ENCODE measurements at places on chromosomes 16 and 17. TPM values are rescaled to one million over a fixed set of nuclear protein-coding genes. Genes with fewer than 3 reads are reported as not detected.
A peak's percentile ranks its signal among the peaks of the same experiment; 100 is the strongest.

The DVL2 gene
- 7.9 TPM for polyA plus RNA-seq

The CD300LB gene
- polyA plus RNA-seq, result not detected

- DNase-seq, result no peak
These were observed 29.6 kb upstream of the ASGR2 start for GRCh38 chr17:7144213-7144612.

DNA sequence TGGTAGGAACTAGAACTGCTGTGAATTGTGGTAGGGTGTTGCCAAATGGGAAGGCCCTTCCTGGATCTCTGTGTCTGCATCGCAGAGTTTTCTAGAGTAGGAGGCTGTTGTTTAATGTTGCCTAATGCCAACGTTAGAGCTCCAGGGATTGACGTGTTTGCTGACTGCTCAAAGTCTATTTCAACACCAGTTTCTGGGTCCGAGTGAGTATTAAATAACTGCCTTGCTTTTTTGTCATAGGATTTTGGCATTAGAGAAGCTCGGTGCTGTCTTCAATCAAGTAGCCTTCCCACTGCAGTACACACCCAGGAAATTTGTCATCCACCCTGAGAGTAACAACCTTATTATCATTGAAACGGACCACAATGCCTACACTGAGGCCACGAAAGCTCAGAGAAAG is 40.0 kb downstream of the SF3B3 start:
- no peak for DNase-seq

DNA sequence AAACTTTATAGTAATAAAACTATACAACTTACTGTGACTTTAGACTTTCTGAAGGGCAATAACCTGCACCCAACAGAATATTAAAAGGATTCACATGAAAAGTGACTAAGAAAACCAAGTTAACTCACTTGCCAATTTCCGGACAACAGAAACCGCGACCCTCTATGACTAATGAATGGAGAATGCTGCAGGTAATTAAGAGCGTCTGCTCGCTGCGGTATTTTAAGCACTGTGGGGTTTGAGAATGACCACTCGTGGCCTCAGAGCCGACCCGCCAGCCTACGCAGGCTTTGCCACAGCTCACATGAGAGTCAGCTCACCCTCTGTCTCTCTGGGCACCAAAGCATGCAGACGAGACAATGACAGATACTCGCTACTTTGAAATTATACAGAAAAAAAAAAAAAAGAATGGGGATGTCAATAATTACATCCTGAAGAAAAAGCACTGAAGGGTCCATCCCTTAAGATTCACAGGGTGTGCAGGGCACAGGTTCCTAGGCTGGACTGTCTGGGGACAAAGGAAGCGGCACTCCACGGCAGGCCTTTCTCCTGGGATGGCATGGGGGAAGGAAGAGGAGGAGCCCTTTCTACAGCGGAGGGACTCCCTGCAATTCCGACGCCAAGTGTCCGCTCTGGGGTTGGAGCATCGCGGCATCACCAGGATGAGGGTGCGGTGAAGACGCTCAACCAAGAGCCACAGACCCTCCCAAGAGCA is 35.0 kb downstream of the ZCCHC14 start:
- peak; percentile 98 for DNase-seq

DNA sequence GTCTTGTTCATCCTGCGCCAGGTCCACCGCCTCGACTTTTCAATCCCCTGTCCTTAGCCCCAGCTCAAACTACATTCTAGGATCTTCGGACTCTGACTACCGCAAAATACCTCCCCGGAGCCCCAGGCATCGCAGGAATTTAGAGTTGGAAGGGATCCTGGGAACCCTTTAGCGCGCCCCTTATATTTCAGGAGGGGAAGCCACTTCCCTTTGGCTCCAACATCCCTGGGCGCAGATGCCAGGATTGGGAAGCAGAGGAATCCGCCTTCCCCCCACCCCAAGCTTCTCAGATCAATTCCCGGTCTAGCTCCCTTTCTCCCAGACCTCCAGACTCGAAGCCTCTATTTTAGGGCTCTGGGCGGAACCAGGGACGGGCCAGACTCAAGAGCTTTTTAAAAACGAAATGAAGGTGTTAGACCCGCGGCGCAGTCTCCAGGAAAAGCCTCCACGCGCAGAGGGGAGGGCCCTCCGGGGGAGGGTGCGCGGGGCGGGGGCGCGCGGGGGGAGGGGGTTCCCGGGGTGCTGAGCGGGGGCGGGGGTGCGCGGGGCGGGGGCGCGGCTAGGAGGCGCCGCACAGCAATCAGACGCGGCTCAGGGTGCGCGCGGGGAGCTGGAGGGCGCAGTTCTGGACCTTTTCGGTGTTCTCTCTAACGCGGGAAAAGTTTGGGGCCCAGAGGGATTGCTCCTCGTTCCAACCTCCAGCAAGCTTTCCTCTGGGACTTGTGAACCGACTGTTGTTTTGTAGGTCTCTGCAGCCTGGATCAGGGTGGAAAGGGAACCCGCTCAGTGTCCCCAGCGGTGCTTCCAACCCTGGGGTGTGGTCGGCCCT is 1.6 kb downstream of the AHSP start:
- DNase-seq, result no peak

Measured in mammary epithelial cell (primary cell).